NCI-H510A treated with DMSO at 0.1 percent for 48 hours (cell line): ENCODE measurements at places on chromosomes 4 and X.

DNA sequence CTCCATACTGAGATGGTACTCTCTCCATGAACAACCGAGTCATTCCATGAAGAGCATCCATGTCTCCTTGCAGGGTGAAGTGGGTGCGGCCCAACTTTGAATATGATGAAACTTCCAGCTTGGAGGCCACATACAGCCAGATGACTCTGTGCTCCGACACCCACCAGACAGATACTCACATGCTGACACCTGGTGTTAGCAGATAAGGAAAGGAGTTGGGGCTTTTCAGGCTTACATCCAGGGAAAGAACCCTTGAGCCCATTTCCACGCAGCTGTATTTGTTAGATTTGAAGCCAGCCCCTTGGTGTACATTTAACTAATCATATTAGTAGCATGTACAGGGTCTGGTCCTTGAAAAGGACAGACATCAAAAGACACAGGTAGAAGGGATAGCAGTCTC is 62.1 kb upstream of the PRRG3 start:
- DNase-seq: no peak

GRCh38 chrX:3520458-3520857 is 174.0 kb upstream of the MXRA5 start:
- DNase-seq: no peak

DNA sequence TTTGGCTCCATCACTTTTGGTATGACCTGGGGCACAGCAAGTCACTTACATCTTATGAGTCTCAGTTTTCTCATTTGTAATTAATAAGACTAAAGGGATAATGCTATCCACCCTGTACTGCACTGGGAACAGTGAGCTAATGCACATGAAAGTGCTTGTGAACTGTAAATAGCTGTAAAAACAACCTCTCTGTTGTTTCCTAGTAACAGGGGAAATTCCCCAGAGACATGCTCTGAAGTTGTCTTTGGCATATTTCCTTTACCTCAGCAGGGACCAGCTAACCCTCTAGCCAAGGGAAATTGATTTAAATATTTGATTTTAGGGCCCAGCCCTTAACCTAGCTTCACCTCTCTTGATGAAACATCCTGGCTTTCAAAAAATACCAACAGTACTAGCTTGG is 6.1 kb upstream of the CYSLTR1 start:
- no peak for DNase-seq

DNA sequence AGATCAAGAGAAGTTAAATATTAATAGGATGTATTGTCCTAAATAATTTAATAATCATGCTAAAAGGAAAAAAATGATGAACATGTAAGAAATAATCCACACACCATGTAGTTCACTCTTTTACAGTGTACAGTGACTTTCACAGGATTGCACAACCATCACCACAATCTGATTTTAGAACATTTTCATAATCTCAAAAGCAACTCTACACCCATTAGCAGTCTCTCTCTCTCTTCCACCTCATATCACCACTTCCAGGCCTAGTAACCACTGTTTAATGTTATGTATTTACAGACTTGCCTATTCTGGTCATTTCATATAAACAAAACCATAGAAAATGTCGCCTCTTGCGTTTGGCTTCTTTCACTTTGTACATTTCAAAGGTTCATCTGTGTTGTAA is 153.4 kb downstream of the FSTL5 start:
- DNase-seq: no peak

GRCh38 chr4:110595583-110595982 is 27.3 kb downstream of the PITX2 start:
- no peak for DNase-seq

- no peak for DNase-seq
Observed at GRCh38 chr4:15197005-15197404, 194.7 kb downstream of the CPEB2 start.

DNA sequence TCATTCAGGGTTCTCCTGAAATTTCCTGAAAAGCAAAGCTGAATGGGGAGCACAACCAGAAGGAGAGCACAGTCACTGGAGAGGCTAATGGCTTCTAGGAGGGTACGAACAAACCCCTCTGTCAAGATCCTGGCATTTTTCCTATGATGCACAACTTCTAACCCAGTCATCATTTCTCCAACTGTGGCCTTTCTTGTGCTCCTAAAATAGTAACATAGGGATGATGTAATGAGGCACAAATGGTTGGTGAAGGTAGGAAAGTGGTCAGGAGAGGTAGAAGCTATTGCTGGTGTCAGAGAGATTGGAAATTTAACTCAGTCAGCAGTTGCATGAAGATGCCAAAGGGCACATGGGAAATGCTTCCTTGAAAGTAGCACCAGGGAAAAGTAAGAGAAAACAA is 52.7 kb downstream of the SLC10A7 start:
- DNase-seq: no peak

DNA sequence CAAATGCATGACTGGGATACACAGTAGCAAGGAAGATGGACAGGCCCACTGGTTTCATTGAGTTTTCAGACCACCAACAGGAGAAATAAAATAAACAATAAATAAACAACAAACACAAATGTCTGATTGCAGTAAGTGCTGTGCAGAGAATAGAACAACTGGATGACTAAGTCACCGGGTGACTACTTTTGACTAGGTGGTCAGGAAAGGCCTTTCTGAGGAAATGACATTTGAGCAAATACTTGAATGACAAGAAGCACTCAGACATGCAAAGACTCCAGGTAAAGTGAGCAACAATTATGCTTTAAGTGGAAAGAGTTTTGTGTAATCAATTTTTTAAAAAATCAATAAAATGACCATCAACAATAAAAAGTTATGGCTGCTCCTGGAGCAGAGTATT is 137.7 kb downstream of the BTC start:
- no peak for DNase-seq

GRCh38 chrX:14013054-14013453 is 16.6 kb downstream of the GEMIN8 start:
- DNase-seq: no peak

- no peak for DNase-seq
Observed at GRCh38 chrX:154890990-154891639, 5.0 kb downstream of the F8A1 start.

DNA sequence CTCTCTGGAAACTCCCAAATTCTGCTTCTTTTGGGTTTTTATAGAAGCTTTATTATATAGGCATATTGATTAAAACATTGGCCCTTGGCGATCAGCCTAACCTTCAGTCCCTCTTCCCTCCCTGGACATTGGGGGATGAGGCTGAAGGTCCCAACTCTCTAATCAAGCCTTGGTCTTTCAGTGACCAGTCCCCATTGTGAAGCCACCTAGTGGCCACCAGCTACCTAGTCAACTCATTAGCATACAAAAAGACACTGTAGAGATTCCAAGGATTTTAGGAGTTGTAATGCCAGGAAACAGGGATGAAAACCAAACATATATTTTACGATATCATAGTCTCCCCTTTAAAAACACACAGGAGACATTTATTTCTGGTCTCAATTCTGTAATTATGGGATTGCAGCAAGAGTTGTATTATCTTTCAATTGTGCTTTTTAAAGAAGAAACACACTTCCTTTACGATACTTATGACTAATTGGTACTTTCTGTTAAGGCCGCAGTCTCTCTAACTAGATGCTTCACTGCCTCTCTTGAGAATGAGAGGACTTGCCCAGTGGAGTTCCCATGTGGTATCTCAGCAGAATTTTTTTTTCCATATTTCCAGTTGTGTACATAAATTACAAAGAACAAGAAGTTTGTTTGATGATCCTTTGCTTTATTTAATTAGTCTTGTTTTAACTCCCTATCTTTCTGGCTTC is 58.2 kb downstream of the WDR17 start:
- no peak for DNase-seq

DNA sequence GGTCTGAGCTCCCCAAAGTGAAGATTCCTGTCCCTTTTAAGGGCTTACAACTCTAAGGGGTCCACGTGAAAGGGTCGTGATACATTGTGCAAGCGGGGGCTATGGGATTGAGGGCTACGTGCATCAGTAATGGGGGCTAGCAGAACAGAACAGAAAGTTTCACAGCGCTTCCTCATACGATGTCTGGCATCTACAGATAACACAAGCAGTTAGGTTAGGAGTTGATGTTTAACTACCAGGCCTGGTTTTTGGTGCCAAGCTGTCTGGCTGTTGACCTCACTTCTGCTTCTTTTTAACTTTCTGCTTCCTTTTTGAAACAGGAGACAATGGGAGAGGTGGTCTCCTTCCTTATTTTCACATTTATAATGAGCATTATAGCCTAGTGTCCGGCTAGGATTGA is 368.6 kb upstream of the CXorf51A start:
- no peak for DNase-seq

DNA sequence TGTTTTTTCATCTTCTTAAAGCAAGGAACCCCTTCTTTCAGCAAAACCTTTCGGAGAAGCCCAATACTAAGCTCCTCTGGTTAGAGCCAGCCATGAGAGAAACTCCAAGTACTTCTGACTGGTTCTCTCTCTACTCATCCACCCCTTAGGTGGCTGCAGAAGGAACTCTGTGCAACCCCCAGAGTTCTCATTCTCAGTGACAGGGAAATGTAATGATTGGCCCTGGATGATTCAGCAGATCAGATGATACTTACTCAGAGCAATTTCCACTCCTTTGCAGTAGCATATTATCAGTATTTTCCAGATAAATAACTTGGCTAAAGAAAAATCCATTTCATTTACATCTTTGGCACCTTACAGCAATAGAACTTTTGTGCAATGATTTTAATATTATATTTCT is 3.2 kb downstream of the SPP1 start:
- no peak for DNase-seq

- peak; percentile 12 for DNase-seq
Observed at GRCh38 chrX:17812763-17813162, 48.3 kb downstream of the RAI2 start.

GRCh38 chr4:81021981-81022380 is 8.5 kb upstream of the BMP3 start:
- DNase-seq: no peak
